Placental epithelial cell (primary cell): ENCODE measurements at places on chromosomes 1 and 21. TPM values are rescaled to one million over a fixed set of nuclear protein-coding genes. Genes with fewer than 3 reads are reported as not detected.

Gene TMEM82
- total RNA-seq, result not detected in 2 replicates

Gene LPGAT1
- 47.9 and 54.1 TPM in 2 replicates for total RNA-seq

Gene PYGO2
- 21.8 and 22.4 TPM in 2 replicates for total RNA-seq

Gene AK5
- total RNA-seq, result 1.2 TPM in 1 of 2 replicates, not detected in the other

Gene HTR1D
- under 0.01 and 0.76 TPM in 2 replicates for total RNA-seq

Gene KRTAP13-2
- not detected in 2 replicates for total RNA-seq

Gene SPATA1
- 0.11 and 1.2 TPM in 2 replicates for total RNA-seq

Gene AGRN
- 149 and 219 TPM in 2 replicates for total RNA-seq

Gene FBLIM1
- 244 and 373 TPM in 2 replicates for total RNA-seq

Gene SPTA1
- not detected in 2 replicates for total RNA-seq

Gene RNF223
- total RNA-seq, result 2.3 TPM in 1 of 2 replicates, not detected in the other

Gene PTGFRN
- total RNA-seq, result 71.8 and 153 TPM in 2 replicates

Gene TMCC2
- under 0.01 and 1.1 TPM in 2 replicates for total RNA-seq

Gene MARK1
- under 0.01 TPM in 2 replicates for total RNA-seq

Gene DPYD
- total RNA-seq, result 15.7 and 21.0 TPM in 2 replicates

Gene MMEL1
- total RNA-seq, result not detected in 2 replicates

Gene LORICRIN
- not detected in 2 replicates for total RNA-seq

Gene ZNF678
- total RNA-seq, result 10.2 and 11.1 TPM in 2 replicates
